Thoracic aorta (tissue), 2 donors: ENCODE measurements at places on chromosomes 1 and 21.

DNA sequence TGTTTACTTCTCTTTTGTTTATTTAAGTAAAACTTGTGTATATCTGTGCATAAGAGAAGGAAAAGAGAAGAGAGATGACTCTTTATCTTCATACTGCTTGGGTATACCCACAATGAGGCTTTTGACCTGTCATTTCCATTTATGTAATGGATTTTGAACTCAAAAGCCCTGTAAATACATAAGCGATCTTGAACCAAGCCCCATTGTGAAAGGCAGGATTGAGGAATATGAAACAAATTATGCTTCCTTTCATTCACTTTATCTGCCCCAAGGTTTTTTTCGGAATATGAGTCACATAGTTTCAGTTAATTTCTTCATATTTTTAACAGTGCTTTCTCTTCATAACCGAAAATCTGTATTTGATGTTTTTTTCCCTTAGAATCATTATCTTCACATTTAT lies 21.4 kb downstream of the CNST start:
- H3K4me3 ChIP-seq = peak overlapping the region; percentile 11
- peaks cover 29% of the 10 kb centered on the region for H3K4me1 ChIP-seq
- peak overlapping the region; percentile 20 for H3K27ac ChIP-seq

- no peak for DNase-seq
- H3K36me3 ChIP-seq = peaks cover 2% of the 10 kb centered on the region
- no peak overlapping the region for H3K4me3 ChIP-seq
- H3K4me1 ChIP-seq = peaks cover 8% of the 10 kb centered on the region
These were observed 3.8 kb downstream of the LDLRAD2 start for GRCh38 chr1:21815724-21816321.

GRCh38 chr1:158771950-158772866 lies at the start of gene OR6N1:
OR6N1 (minus strand) TSS chr1:158772195; CDS start chr1:158766682, 5,513 bp downstream.
- H3K4me3 ChIP-seq = no peak within 1 kb of the TSS
- no peak for DNase-seq
- no peaks in the 10 kb centered on the region for H3K4me1 ChIP-seq
- H3K27ac ChIP-seq = no peak within 1 kb of the TSS
- no peaks in the 10 kb centered on the region for H3K36me3 ChIP-seq
- no peaks in the 10 kb centered on the region for H3K27me3 ChIP-seq

GRCh38 chr1:38004284-38005108 lies 818 bp downstream of the FHL3 start:
- DNase-seq = no peak
- peak overlapping the region; percentile 90 for H3K27ac ChIP-seq
- H3K4me3 ChIP-seq = peak overlapping the region; percentile 87
- no peaks in the 10 kb centered on the region for H3K36me3 ChIP-seq
- H3K4me1 ChIP-seq = peaks cover 58% of the 10 kb centered on the region

- H3K27ac ChIP-seq = no peak overlapping the region
- no peaks in the 10 kb centered on the region for H3K27me3 ChIP-seq
- H3K4me3 ChIP-seq = no peak overlapping the region
- no peak for DNase-seq
- no peaks in the 10 kb centered on the region for H3K4me1 ChIP-seq
- no peaks in the 10 kb centered on the region for H3K36me3 ChIP-seq
These were observed 385.0 kb upstream of the NFIA start for GRCh38 chr1:60697204-60697994.

GRCh38 chr1:57218487-57219079 lies 205.3 kb downstream of the DAB1 start:
- no peaks in the 10 kb centered on the region for H3K36me3 ChIP-seq
- no peak for DNase-seq
- H3K4me3 ChIP-seq = no peak overlapping the region
- no peaks in the 10 kb centered on the region for H3K27me3 ChIP-seq
- H3K4me1 ChIP-seq = no peaks in the 10 kb centered on the region
